ENCODE measurements at places on chromosomes 5 and 9. TPM values are rescaled to one million over a fixed set of nuclear protein-coding genes. Genes with fewer than 3 reads are reported as not detected.

Gene SH3GL2
- 1.4 TPM for total RNA-seq

Gene ZBED3
- total RNA-seq: 9.5 TPM

Gene KIF4B
- not detected for total RNA-seq

Gene TMEM252
- total RNA-seq: 0.89 TPM

DNA sequence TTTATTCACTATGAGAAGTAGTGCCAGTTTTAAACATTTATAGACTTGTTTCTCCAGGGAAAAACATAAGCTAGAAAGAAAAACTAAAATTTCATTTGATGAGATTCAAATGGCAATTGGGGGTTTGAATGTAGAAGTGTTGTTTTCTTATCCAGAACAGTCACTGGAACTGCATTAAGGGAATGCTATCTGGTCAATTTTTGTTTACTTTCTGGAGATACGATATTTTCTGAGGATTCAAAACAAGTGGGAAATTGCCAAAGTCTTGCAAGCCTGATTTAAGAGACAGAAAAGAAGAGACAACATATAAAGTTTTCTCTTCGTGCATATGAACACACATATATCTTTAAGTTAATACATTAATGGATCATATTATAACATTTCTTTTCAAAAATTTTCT, 118.4 kb downstream of the NXNL2 start:
- no peak for DNase-seq

DNA sequence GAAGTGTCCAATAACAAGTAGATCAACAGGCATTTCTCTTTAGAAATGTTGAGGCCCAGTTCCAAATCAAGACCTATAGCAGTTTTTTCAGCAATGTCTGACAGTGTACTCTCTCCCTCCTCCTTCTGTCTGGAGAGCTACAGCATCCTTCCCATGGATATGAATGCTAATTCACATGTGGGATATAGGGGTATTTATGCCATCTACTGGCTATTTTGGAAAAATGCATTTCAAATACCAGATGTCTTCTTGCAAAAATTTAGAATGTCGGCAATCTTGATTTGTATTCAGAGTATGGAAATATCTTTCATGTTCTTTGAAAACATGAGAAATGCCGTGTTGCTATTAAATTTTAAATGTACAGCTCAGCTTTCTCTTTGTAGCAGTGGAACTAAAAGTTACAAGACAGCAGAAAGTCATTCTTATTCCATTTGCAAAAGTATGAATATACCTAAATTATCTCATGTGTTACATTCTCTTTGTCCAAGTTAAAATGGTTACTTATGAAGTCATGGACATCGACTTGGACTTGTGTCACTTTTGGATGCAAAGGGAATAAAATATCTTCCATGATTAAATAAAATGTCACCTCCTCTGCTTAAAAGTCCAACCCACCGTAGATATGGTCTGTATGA, 647.8 kb downstream of the TAF11L14 start:
- DNase-seq: no peak

DNA sequence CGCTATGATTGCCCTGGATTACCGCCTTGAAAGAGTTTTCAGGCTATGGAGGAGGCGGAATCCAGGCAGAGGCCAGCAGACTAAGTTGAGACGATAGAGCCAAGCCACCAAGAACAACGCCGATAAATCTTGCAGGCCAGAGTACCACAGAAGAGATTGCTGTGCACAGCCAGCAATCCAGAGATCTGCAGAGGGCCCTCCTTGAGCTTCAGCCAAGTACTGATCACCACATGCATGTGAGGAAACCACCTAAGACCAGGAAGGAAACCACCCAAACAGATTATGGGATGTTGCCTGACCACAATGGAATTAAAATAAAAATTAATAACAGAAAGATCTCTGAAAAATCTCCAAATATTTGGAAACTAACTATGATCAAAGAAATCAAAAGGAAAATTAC, 74.9 kb downstream of the GCNT4 start:
- DNase-seq: no peak

- DNase-seq: no peak
Measured at GRCh38 chr5:135821061-135821801, 13.2 kb upstream of the SLC25A48 start.

DNA sequence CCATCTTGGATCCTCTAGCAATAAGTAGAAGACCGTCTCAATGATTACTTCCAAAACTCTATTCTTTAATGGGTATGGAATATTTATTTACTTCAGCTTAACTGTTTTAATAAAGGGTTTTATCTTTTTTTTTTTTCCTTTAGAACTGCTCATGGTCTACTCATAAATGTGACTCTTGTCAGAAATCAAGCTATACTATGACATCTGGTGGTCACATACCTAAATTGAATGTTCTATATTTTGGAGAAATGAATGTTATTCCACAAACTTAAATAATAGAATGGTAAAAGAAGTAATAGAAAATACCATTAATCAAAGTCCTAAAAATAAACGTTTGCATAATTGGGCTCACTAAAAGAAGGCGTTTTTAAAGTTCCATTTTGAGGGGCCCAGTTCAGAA, 131.2 kb upstream of the PLCXD3 start:
- DNase-seq: no peak

DNA sequence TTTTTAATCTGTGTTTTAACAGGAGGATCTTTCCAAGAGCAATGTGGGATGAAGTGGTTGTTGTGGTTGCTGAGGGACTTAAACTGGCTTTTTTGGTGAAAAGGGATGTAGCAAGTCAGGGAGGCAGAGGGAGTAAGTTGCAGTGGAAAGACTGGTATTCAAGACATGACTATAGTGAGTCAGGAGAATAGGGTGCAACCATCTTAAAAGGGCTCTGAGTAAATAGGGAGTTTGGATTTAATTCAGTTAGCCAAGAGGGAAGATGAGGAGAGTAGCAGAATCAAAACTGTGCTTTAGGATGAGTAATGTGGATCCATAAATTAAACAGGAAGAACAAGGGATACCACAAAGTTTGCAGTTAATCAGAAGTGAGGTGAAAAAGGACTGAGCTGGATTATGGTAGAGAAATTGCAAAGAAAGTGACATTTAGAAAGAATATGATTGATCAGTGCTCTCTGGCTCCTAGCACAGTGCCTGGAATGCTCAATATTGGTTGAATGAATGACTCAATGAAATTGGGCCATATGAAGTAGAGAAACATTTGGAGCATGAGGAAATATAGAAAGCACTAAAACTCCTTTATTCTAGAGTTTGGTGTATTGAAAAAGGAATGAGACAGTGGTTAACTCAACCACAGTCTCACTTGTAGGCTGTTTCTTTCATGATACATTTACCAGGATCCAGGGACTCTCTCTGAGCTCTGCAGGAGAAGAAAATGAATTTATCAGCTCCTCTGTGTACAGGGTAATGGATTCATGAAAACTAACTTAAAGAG, 5.1 kb downstream of the POLR3G start:
- DNase-seq: no peak

GRCh38 chr9:108413809-108414208, 442.0 kb downstream of the ACTL7B start:
- DNase-seq: no peak

- no peak for DNase-seq
Measured at GRCh38 chr5:124995421-124995820, 249.0 kb upstream of the ZNF608 start.

DNA sequence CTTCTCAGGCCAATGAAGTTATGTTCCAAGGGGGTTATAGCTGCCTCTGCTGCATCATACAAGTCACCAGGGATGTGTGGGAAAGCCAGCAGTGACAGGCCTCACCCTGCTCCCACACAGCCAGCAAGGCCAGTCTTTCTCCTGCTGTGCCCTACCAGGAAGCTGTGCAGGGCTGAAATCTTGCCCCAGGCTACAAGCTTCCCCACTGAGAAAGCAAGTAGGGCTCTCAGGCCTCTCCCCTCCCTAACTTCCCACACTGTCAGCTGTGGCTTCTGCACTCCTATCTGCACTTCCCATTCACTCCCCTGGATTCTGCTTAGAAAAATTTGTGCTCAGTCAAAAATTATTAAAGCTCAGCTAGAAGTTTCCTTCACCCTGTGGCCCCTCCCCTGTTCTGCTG, 611.2 kb upstream of the ZNF608 start:
- DNase-seq: no peak

DNA sequence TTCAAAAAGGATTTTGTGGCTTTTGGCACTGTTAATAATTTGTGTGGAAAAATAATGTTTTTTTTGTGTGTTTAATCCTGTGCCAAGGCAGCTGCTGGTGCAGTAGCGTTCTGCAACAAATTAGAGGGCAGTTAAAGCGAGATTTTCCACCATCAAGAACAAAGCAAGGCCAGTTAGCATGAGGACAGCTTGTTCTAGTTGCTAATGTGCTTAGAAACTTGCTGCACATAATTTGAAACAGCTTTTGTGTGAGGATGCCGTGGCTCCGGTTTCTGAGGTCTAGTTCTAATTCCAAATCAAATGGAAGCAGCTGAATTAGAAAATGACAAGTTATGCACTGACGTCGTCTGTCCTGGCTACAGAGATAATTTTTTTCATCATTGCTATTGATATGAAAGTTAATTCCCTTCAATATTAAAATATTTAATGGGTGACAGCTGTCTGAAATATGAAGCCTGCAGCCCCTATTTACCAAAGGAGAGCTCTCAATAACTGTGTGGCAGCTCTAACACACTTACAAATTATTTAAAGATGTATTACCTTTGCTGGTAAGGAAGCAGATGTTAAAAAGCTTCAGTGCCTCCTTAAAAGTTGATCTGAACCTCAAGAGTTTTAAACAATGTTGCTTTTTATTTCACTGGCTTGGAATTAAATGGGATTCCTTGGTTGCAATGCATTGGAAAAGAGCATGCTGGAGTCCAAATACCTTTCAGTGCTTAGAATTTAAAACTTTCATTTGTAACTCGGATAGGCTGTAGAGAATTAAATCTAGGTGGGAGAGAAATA, 128.6 kb downstream of the SPATA31D1 start:
- DNase-seq: no peak

- DNase-seq: no peak
Measured at GRCh38 chr5:18551716-18552115, 917.5 kb downstream of the TAF11L14 start.

Measured in left colon (tissue), 2 donors.